ENCODE measurements at places on chromosomes 4 and X.

DNA sequence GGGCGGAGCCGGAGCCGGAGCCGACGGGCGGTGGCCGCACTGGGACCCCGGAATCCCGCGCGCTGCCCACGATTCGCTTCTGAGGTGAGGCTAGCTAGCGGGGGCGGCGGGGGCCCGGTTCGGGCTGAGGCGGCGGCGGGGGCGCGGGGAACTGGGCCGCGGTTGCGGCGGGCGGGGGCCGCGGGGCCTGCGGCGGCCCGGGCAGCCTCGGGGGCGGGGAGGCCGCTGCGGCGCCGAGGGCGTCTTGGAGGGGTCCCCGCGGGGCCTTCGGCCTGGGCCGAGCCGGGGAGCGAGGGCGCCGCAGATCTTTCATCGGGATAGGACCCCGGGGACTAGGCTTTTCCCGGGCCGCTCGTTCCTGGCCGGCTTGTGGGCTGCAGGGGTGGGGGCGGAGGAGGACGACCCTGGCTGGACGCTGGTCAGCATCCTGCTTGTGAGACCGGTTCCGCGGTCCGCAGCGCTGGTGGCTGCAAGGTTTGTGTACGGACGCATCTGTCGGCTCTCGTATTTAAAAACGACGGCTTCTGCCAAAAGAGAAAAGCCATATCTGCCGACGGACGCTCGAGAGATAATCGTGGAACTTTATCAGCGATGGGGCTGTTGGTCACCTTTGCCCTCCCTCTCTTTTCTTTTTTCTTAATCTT is 419 bp downstream of the ADD1 start:
- no peak for DNase-seq

DNA sequence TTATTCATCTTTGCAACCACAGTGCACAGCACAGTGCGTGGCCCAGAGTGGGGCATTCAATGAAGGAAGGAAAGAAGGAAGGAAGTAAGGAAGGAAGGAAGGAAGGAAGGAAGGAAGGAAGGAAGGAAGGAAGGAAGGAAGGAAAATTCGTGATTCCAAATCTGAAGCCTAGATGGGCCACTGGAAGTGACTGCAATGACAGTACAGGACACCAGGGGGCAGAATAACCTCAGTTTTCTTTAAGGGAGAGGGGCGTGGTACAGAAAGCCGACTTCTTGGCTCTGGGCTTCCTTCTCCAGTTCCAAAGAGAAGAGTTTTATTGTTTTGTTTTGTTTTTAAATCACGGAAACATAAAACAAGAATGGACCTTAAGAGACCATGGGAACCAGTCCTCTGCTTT is 47.8 kb downstream of the APLN start:
- DNase-seq: peak; percentile 38

DNA sequence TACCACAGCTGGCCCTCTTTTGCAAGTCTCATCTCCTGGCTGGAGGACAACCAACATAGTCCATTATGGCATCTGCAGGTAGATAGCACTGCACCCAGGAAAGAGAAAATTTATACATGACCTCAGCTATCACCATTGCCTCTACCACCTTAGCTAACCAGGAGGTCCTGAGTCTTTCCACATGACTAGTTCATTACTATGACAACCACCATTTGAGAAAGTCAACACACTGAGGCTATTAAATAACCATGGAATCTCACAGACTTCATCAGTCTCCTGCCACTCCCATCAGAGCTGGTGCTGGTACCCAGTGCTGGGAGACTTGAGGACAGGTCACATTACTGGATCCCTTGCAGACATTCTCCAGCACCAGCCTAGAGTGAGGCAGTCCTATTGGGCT is 285.9 kb downstream of the GBA3 start:
- no peak for DNase-seq

DNA sequence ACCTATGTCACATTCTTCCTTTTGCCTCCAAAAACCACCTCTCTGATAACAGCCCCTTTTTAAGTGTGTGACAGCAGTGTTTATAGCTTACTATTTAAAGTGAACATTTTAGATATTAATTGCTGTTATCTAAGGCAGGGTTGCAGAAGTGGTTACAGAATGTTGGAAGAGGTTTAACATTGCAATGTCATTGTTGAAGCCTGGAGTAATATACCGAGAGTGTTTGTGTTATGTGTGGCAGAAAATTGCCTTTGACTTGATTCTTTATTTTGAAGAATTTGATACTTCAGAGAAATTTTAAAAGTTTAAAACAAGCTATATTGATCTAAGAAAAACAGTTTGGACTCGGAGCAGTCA is 37.1 kb downstream of the SMARCAD1 start:
- DNase-seq: no peak

GRCh38 chrX:119190831-119191230 is 45.3 kb upstream of the PGRMC1 start:
- DNase-seq: no peak

GRCh38 chr4:136307765-136308164 is 1224.5 kb downstream of the PCDH18 start:
- DNase-seq: no peak

DNA sequence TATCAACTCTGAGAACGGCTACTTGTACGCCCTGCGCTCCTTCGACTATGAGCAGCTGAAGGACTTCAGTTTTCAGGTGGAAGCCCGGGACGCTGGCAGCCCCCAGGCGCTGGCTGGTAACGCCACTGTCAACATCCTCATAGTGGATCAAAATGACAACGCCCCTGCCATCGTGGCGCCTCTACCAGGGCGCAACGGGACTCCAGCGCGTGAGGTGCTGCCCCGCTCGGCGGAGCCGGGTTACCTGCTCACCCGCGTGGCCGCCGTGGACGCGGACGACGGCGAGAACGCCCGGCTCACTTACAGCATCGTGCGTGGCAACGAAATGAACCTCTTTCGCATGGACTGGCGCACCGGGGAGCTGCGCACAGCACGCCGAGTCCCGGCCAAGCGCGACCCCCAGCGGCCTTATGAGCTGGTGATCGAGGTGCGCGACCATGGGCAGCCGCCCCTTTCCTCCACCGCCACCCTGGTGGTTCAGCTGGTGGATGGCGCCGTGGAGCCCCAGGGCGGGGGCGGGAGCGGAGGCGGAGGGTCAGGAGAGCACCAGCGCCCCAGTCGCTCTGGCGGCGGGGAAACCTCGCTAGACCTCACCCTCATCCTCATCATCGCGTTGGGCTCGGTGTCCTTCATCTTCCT is 2.7 kb downstream of the PCDH10 start:
- DNase-seq: no peak

- DNase-seq: no peak
These were observed 60.2 kb upstream of the PGAM4 start for GRCh38 chrX:78029663-78030062.

GRCh38 chr4:8117278-8117682 is 41.3 kb downstream of the ABLIM2 start:
- no peak for DNase-seq

GRCh38 chrX:94288325-94288724 is 614.3 kb downstream of the FAM133A start:
- DNase-seq: no peak

- DNase-seq: peak; percentile 47
These were observed 40.0 kb downstream of the SEPTIN11 start for GRCh38 chr4:76989391-76990061.

- no peak for DNase-seq
These were observed 301.4 kb downstream of the GRIA2 start for GRCh38 chr4:157521906-157522305.

DNA sequence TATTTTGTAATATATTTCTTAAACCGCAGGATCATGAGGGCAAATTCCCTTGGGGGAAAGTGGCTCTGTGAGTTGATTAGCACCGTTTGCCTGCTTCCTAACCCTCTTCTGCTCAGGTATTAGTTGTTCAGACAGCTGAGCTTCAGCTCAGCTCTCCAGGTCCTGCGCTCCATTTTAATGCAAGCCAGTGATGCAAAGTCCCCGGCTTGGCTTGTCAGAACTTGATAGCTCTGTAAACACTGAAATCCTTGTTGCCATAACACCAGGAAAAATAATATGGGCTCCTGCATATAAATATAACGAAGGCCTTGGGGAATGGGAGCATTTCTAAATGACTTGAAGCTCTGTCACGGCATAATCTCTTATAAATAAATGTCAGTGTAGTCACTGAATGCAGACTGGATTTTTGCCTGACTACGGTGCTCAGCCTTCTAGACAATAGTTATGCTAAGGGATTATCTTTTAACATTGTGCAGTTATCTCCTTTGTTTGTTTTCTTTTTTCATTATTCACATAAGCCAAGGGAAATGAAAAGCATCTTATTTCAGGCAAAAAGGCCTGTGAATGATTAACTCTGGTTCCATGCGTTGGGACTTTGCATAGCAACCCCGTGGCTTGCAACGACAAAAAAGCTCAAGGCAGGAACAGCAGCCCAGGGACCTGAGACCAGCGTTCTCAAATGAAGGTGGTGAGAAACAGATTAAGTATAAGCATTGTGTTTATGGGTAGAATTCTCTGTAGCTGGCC is 253.2 kb downstream of the SPRY1 start:
- no peak for DNase-seq

DNA sequence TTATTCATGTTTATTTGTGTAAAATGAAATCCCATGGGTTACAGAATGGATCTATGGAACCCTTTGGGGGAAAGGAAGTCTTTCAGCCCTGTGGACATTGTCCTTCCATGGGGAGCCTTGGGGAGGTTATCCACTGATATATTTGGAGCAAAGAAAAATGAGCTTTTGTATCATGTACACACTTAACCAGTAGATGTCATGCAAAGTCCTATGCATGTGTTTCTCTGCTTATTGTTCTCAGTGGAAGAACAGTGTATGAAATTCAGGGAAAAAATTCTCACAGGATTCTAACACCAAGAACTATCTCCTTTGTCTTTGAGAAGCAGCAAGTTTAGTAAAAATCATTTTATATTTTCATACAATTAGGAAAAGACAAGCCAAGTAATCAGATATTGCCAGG is 105.3 kb downstream of the DTHD1 start:
- no peak for DNase-seq

GRCh38 chr4:1544861-1545281 is 138.6 kb upstream of the NKX1-1 start:
- no peak for DNase-seq

DNA sequence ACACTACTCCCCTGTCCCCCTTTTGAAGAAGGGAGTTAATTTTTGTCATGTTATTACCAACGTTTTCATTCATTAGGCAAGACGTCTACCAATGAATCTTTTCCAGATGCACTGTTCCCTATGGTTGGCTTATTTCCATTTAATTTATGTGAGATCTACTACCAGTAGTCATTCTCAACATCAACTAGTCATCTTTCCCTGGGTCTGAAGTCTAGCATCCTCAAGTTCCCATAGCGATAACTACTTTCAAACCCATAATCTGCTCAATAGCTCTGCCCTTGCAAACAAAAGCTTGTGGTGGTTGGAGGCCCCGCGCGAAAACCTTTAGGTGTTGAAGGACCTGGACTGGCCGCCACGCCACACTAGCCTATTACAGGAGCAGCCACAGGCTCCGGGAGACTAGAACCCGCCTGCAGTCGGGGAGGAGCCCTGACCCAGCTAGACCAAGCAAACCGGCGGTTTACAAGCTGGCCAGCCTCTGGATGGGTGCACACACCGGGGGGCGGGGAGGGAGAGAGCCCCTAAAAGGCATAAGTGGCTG is 746 bp downstream of the PPAT start:
- no peak for DNase-seq

- DNase-seq: no peak
These were observed 45.8 kb upstream of the TMEM131L start for GRCh38 chr4:153420361-153420760.

DNA sequence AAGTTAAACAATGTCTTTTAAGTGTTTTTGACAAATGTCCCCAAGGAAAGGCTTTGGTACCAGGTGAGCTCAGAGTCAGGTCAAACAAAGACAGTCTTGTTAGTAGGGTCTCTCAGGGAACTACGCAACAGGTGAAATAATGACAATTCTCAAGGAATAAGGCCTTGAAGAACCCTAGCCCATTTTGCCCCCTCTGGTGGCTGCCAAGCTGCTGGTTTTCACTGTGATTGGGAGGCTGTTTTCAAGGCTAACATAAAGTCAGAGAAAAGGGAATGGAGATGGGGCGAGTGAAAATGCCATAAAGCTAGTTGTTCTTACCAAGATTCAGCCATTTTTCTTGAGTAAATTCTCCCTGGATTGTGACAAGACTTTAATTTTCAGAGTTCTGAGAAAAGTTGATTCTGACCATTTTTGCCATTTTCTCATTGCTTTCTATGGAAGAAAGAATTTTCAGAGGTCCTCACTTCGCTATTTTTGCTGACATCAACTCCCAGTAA is 58.7 kb downstream of the RWDD4 start:
- no peak for DNase-seq

- DNase-seq: no peak
These were observed 1267.2 kb downstream of the RAPGEF2 start for GRCh38 chr4:160370046-160370445.
